Lung (tissue), 17 donors: ENCODE measurements at places on chromosomes 3 and 15. TPM values are rescaled to one million over a fixed set of nuclear protein-coding genes. Genes with fewer than 3 reads are reported as not detected.

Gene SLC9A9
- 66.3 TPM for total RNA-seq

DNA sequence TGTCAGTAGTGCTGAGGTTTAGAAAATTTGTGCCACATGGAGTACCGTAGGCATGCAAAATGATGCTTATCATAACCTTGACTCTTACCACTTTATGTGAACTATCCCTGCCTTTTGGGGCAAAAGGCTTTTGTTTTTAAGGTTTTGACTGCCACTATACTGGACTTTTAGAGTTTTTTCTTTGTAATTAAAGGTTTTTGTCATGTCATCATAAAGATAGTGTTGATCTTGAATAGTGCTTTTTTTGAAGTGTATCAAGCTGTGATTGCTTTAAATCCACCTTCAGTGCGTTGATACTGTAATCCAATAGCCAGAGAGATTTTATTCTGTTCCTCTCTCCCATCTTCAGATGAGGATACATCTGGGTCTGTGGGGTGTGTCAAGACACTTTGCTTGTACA is 172.9 kb downstream of the ITPR1 start:
- H3K4me3 ChIP-seq, result no peak overlapping the region
- no peaks in the 10 kb centered on the region for H3K27me3 ChIP-seq
- H3K4me1 ChIP-seq, result no peaks in the 10 kb centered on the region
- no peak overlapping the region for H3K27ac ChIP-seq

GRCh38 chr3:161449785-161450184 is 46.8 kb upstream of the OTOL1 start:
- no peaks in the 10 kb centered on the region for H3K27me3 ChIP-seq
- no peaks in the 10 kb centered on the region for H3K4me1 ChIP-seq
- no peak overlapping the region for H3K4me3 ChIP-seq
- no peaks in the 10 kb centered on the region for H3K36me3 ChIP-seq

GRCh38 chr3:10542518-10542917 is 37.1 kb upstream of the ATP2B2 start:
- no peak overlapping the region for H3K27ac ChIP-seq
- H3K4me1 ChIP-seq, result no peaks in the 10 kb centered on the region
- H3K4me3 ChIP-seq, result no peak overlapping the region
- no peaks in the 10 kb centered on the region for H3K36me3 ChIP-seq
- DNase-seq, result no peak

DNA sequence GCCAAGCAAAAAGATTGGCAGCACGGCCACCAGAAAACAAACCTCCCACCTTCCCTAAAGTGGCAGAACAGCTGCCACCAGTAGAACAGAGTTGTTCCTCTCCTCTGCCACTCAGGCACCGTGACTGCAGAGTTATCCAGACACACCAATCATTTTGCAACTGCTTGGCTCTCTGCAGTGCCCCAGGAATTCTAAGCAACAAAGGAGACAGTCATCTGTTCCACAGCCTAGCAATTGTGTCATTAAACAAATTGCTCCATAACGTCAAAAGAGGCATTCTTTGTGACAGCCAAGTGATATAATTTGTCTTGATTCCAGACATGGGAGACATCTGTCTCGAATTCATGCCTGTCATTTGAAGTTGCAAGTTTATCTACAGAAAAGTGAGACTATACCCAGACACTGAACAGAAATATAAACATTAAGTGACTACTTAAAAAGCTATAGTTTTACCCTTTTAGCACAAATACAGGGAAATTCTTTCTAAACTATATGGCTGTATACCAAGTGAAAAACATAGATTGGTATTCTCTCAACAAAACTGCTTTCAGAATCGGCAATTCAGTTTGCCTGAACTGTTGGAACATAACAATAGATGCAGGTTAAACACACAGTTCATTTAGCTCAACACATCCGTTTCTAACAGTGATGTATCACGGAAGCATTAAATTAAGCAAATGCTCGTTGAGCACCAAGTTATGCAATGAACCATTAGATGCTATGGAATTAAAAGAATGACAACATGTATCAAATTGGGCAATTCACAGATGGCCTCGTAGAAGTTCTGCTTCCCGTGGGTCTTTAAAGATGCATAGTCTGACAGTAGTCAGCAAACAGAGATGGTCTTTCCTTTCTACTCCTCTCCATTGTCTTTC is 281.3 kb downstream of the FGF12 start:
- H3K36me3 ChIP-seq, result no peaks in the 10 kb centered on the region
- peak; percentile 50 for DNase-seq
- H3K27me3 ChIP-seq, result no peaks in the 10 kb centered on the region
- no peaks in the 10 kb centered on the region for H3K4me1 ChIP-seq
- H3K27ac ChIP-seq, result peak overlapping the region; percentile 57
